Muscle of back (tissue), 13 donors: ENCODE measurements at places on chromosomes 2 and 18. TPM values are rescaled to one million over a fixed set of nuclear protein-coding genes. Genes with fewer than 3 reads are reported as not detected.

LRRTM4 gene
- 1.1 TPM for polyA plus RNA-seq

ZNF519 gene
- 4.2 TPM for polyA plus RNA-seq

MPP4 gene
- 0.20 TPM for polyA plus RNA-seq

ZSWIM2 gene
- polyA plus RNA-seq: not detected

RAB6C gene
- 0.71 TPM for polyA plus RNA-seq

DNAJC5G gene
- not detected for polyA plus RNA-seq

MRPS5 gene
- 69.3 TPM for polyA plus RNA-seq

NLRC4 gene
- 0.75 TPM for polyA plus RNA-seq

NAT8 gene
- polyA plus RNA-seq: not detected

DPP10 gene
- 0.50 TPM for polyA plus RNA-seq

NDC80 gene
- 12.3 TPM for polyA plus RNA-seq

TUBA4B gene
- not detected for polyA plus RNA-seq

NXPH2 gene
- 18.9 TPM for polyA plus RNA-seq

NCK2 gene
- polyA plus RNA-seq: 64.1 TPM

CYP1B1 gene
- 8.7 TPM for polyA plus RNA-seq

SALL3 gene
- polyA plus RNA-seq: not detected

NEU4 gene
- 7.2 TPM for polyA plus RNA-seq

LIPG gene
- 11.5 TPM for polyA plus RNA-seq

ANO7 gene
- polyA plus RNA-seq: 0.67 TPM

IL1F10 gene
- not detected for polyA plus RNA-seq

NDUFS1 gene
- polyA plus RNA-seq: 78.0 TPM

EGR4 gene
- polyA plus RNA-seq: 0.07 TPM

PER2 gene
- 5.0 TPM for polyA plus RNA-seq

EXOC6B gene
- polyA plus RNA-seq: 15.4 TPM

CEP192 gene
- 19.6 TPM for polyA plus RNA-seq

UGT1A1 gene
- not detected for polyA plus RNA-seq

KLHL41 gene
- polyA plus RNA-seq: 3,087 TPM

NEURL3 gene
- polyA plus RNA-seq: 0.09 TPM

SRD5A2 gene
- polyA plus RNA-seq: not detected

SIX3 gene
- not detected for polyA plus RNA-seq

PROKR1 gene
- 1.6 TPM for polyA plus RNA-seq

ARHGAP28 gene
- 30.6 TPM for polyA plus RNA-seq

SERPINB13 gene
- polyA plus RNA-seq: 4.0 TPM
